Effector memory CD4-positive, alpha-beta T cell (primary cell): ENCODE measurements at places on chromosomes 3 and 15.

DNA sequence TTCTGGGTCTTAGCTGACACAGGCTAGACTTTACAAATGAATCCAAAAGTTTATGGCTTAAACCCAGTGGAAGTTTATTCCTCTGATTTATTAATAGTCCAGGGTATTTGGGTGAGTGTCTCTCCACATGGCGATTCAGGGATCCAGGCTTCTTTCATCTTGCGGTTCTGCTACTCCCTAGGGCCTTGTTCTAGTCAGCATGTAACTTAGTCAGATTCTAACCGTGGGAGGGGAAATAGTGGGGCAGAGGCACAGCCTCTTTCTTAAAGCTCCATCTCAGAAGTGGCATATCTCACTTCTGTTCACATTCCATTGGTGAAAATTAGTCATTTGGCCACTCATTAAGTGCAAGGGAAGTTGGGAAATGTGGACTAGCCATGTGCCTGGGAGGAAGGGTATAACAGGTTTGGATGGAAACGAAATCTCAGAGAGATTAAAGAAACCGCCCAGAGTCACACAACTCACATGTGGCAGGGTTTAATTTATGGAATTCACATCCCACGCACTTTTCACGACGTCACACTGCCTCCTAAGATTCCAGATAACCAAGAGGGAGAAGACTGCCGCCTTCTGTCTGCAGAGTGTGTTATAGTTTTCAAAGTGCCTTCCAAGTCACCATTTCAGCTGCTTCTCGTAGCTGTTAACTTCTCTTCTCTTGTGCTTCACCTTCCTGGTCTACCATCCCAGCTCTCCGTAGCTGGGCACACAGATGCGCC is 11.4 kb upstream of the RASGRF1 start:
- DNase-seq: no peak

GRCh38 chr3:22296601-22297000 is 545.6 kb upstream of the ZNF385D start:
- DNase-seq: no peak

GRCh38 chr3:12708584-12709192 is 44.8 kb upstream of the RAF1 start:
- DNase-seq: no peak

DNA sequence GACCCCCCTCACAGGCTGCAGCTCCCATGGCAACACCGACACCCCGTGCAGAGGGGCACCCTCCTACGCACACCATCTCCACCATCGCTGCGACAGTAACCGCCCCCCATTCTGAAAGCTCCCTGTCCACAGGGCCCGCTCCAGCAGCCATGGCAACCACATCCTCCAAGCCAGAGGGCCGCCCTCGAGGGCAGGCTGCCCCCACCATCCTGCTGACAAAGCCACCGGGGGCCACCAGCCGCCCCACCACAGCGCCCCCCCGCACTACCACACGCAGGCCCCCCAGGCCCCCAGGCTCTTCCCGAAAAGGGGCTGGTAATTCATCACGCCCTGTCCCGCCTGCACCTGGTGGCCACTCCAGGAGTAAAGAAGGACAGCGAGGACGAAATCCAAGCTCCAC is 19.9 kb upstream of the BFSP2 start:
- DNase-seq: no peak

DNA sequence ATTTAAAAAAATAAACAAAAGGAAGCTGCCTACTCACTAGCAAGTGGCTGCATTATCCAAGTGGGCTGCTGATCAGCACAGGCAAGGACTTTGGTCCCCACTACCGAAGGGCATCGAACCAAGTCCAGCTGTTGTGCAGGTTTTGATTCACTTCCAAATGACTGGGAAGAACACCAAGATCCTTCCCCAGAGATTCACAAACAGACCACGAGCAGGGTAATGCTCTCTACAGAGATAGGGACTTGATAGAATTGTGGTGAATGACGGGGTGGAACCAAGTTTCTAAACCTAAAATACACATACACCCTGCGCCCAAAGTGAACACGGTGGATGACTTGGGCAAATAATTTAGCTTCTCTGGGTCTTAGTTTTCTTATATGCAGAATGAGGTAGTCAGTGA is 203.7 kb upstream of the ICE2 start:
- DNase-seq: no peak

GRCh38 chr3:187550446-187550845 is 119.7 kb downstream of the SST start:
- no peak for DNase-seq

- DNase-seq: no peak
Measured at GRCh38 chr3:13462125-13462629, 17.9 kb upstream of the HDAC11 start.

GRCh38 chr3:20080956-20081554 is 40.8 kb downstream of the KAT2B start:
- DNase-seq: peak; percentile 8

GRCh38 chr3:117168896-117169295 is 459.3 kb downstream of the TUSC7 start:
- no peak for DNase-seq

GRCh38 chr3:6437631-6438030 is 423.3 kb upstream of the GRM7 start:
- DNase-seq: no peak

DNA sequence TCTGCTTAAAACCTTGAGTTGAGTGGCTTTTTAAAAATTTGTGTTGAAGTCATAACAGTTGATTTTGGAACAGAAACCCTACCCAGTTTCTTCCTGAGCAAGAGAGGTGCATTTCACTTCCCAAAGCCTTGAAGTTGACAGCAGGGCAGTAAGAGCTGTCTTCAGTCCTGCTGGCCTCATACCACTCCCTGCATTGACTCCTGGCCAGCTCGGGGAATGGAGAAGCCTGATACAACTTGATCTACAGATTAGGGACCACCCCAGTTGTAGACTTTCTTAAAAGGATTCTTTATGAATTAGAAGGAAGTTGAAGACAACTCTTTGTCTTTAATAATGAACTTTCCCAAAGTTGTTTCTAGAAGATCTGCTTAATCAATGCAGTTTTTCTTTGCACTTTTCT is 90.6 kb upstream of the FLNB start:
- no peak for DNase-seq

DNA sequence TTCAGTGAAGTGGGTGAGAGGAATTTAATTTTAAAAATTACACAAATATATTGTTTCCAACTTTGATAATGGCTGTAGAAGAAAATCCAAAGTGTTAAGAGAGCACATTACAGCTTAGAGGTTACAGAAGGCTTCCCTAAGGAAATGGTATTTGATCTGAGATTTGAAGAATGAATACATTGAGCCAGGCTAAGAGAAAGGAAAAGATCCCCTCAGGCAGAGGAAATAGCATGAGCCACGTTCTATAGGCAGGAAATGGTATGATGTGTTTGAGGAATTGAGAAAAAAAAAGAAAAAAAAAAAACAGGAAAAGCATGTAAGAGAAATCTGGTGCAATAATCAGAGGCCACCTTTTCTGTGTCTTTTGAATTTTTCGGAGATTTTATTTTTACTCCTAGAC is 48.6 kb downstream of the UNC13C start:
- no peak for DNase-seq

- DNase-seq: no peak
Measured at GRCh38 chr3:125479091-125479490, 40.9 kb downstream of the SNX4 start.

GRCh38 chr3:54424292-54424691 is 301.9 kb downstream of the CACNA2D3 start:
- no peak for DNase-seq
